ENCODE measurements at places on chromosomes 7 and 10. TPM values are rescaled to one million over a fixed set of nuclear protein-coding genes. Genes with fewer than 3 reads are reported as not detected.

The ZP3 gene
- total RNA-seq, result 4.2 TPM

The OR2A1 gene
- not detected for total RNA-seq

DNA sequence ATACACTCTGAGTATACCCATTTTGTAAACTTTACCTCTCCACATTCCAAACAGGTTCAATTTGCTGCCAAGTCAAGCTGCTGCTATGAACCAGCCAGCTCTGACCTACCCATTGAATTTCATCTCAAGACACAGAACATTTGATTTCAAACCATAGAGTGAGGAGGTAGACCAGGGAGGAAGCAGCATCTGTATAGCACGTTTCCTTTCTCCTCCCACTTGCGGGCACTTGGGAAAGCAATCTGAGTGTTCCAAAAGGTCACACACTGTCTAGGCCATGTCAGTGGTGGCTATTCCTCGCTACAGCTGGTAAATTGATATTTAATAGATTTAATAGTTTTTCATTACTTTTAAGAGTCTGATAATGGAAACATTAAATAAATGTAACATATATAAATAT is 147.8 kb upstream of the EEPD1 start:
- DNase-seq, result no peak

- no peak for DNase-seq
Observed at GRCh38 chr7:70459546-70459945, 672.4 kb upstream of the GALNT17 start.

GRCh38 chr10:71590781-71591350 is 128.7 kb downstream of the C10orf105 start:
- no peak for DNase-seq

- no peak for DNase-seq
Observed at GRCh38 chr7:93249491-93250148, 17.5 kb downstream of the VPS50 start.

DNA sequence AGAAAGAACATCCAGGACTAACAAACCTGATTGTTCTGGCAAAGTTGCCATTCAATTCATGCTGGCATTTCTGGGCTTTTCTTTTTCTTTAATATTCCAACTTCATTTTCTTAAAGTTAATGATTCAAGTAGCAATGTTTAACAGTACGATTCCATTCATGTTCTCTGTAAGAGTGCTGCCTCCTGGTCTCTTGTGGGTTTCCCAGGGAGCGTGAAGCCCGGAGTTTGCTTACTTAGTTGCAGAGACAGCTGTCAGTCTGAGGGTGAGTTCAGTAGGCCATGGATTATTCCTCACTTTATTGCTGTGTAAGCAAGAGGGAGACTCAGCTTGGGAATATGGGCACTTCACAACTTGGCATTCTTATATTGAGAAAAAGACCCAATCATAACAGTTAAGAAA is 142.2 kb downstream of the TWIST1 start:
- DNase-seq, result no peak

DNA sequence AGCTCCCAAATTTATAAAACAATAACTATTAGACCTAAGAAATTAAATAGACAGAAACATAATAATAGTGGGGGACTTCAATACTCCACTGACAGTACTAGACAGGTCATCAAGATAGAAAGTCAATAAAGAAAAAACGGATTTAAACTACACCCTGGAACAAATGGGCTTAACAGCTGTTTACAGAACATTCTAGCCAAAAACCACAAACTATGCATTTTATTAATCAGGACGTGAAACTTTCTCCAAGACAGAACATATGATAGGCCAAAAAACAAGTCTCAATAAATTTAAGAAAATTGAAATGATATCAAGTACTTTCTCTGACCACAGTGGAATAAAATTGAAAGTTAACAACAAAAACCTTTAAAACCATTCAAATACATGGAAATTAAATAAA is 46.4 kb downstream of the ZNF680 start:
- DNase-seq, result no peak

DNA sequence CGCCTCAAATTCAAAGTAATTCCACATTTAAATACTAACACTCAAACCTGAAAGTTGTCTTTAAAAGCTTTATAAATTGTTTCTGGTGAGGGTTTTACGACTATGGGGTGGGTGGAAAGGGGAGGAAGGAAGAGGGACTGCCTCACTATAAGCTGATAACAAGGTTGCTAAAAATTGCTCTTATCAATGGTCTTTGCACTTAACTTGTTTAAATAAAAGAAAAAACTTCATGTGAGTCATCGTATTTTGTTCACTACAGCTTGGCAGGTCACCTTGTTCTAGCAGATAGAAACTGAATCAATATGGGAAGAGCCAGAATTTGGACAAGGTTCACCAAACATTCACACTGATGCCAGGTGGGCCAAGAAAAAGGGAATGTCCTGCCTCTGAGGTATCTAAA is 129.2 kb downstream of the TES start:
- no peak for DNase-seq

DNA sequence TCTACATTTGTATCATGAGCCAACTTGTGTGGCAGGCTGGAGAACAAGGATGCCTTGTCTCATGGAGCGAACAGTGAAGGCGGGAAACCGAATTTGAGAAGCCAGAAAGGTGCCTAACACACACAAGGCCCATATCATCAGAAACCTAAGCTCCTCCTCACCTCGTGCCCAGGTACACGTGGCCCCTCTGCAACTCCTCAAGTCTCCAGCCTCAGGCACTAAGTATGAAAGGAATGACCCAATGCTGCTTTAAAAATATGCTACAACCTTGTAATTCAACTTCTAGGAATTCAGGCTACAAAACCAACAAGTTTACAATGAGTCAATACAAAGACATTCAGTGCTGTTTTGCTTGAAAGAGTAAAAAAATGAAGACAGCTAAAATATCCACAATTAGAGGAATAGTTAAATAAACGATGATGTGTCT is 95.7 kb downstream of the CDK6 start:
- no peak for DNase-seq

All from activated T-helper 1 cell treated with anti-CD3 and anti-CD28 coated beads, Interleukin-12 subunit alpha, Interleukin-12 subunit beta, Interleukin-2, Interleukin-4 antibody, amounts not matched to agents 30 ng/mL and 10 ng/mL and 1 ng/mL, durations not matched to agents 14 hours and 24 hours and 36 hours (primary cell).